ENCODE measurements at places on chromosomes 13 and 19.

GRCh38 chr13:80171096-80171495 is 169.8 kb downstream of the SPRY2 start:
- DNase-seq = no peak

GRCh38 chr13:27599845-27600553 is 20.3 kb downstream of the LNX2 start:
- no peak for DNase-seq

DNA sequence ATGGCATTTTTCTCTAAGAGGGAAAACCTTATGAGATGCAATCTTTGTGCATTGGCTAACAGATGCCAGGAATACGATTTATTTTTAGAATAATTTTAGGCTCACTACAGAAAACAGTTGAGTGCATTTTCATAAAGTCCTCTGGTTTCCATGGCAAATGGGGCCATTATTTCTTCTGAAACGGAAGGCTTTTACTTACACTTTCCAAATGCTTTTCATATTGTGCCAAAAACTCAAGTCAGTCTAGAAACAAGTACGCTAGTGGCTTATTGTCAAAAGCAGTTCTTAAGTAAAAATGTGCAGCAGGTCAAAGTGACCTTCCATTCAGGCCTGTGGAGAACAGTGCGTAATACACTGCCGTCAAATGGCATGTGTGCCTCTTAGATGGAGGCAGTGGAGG is 628.7 kb downstream of the EFNB2 start:
- DNase-seq = no peak

- no peak for DNase-seq
Measured at GRCh38 chr13:41459432-41460073, 2.2 kb downstream of the RGCC start.

DNA sequence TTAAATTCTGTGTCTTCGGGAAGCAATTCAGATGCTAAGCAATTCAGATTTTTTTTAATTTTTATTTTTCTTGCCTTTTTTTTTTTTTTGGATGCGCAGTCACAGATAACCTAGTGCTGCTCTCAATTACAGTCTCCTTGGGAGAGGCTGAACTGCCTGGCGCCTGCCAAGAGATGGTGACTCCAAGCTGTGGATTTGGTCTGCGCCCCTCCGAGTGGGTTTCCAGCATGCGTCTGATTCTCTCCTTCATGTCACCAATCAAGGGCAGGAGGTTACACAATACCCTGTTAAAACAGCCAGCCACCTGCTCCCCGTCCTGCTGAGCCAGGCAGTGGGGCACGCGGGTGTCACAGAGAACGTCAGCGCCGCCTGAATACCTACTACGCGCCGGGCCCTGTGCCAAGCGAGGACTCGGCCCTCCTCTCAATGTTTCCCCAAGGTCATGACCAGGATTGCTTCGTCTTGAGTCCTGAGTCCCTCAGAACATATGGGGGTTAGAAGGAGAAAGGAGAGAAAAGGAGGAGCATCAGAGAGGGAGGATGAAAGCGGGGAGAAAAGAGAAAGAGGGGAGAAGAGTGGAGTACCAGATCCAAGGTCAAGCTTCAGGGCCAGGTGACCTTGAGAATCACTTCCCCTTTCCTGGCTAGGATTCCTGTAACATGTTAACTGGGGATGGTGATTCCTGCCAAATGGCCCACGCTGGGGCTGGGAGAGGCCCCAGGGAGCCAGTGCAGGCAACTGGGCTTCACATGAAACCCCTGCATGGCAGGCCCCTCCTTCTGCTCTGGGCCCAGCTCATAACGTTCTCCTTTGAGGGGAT is 213.6 kb downstream of the URI1 start:
- DNase-seq = no peak

GRCh38 chr13:51478418-51479198 is 25.8 kb upstream of the INTS6 start:
- no peak for DNase-seq

GRCh38 chr19:3356805-3357204 is 9.6 kb upstream of the NFIC start:
- no peak for DNase-seq

GRCh38 chr13:95763601-95764000 is 86.7 kb downstream of the DNAJC3 start:
- DNase-seq = no peak

DNA sequence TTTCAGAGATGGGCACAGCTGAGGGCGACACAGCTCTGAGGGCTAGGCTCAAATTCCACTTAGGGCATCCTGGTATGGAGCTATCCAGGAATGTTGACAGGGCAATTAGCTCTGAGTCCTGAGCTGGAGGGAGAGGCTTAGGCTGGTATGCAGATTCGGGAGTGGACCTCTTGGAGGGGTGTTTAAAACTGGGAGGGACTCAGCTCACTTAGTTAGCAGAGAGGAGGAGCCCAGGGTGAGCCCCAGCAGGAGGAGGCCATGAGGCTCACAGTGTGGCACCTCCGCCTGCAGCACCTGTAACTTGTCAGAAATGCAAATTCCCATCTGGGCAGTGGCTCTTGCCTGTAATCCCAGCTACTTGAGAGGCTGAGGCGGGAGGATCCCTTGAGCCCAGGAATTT is 10.2 kb upstream of the NOP53 start:
- no peak for DNase-seq

GRCh38 chr19:57870225-57870624 is 18.6 kb downstream of the ZNF814 start:
- no peak for DNase-seq
